ENCODE measurements at places on chromosomes 4 and X. TPM values are rescaled to one million over a fixed set of nuclear protein-coding genes. Genes with fewer than 3 reads are reported as not detected.

Gene TCEAL2
- not detected for total RNA-seq

Gene F8A3
- 1.0 TPM for total RNA-seq

GRCh38 chr4:6819295-6819694 lies 36.8 kb downstream of the KIAA0232 start:
- no peak for DNase-seq

GRCh38 chr4:14308229-14308651 lies 680.7 kb upstream of the BOD1L1 start:
- no peak for DNase-seq

Gene TEC
- 2.9 TPM for total RNA-seq

Gene MAGED4B
- total RNA-seq: 3.3 TPM

DNA sequence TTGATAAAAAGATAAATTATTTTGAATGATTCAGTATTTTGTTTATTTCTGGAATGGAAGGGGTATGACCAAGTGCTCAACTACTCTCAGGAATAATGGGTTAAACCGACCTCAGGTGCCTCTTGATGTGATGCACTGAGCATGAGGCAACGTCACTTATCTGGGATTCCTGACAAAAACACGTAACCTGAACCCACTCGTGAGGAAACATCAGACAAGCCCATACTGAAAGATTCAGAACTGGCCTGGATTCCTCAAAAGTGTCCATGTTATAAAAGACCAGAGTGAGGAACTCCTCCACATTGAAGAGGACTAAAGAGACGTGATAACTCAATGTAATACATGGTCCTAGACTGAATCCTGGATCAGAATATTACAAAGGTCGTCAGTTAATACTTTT lies 144.0 kb downstream of the FNIP2 start:
- no peak for DNase-seq

Gene PNMA6F
- total RNA-seq: not detected

GRCh38 chrX:53337101-53337500 lies 55.7 kb upstream of the IQSEC2 start:
- DNase-seq: no peak

Gene ETDA
- not detected for total RNA-seq

All from NCI-H460 (cell line).